Daoy (cell line): ENCODE measurements at places on chromosomes 16 and 17. TPM values are rescaled to one million over a fixed set of nuclear protein-coding genes. Genes with fewer than 3 reads are reported as not detected.

The CHD9NB gene
- total RNA-seq: 0.17 TPM in 1 of 2 replicates, not detected in the other

The C17orf107 gene
- total RNA-seq: 0.17 TPM in 1 of 2 replicates, not detected in the other

The DDX5 gene
- total RNA-seq: 274 and 287 TPM in 2 replicates

The CCL4 gene
- not detected in 2 replicates for total RNA-seq

DNA sequence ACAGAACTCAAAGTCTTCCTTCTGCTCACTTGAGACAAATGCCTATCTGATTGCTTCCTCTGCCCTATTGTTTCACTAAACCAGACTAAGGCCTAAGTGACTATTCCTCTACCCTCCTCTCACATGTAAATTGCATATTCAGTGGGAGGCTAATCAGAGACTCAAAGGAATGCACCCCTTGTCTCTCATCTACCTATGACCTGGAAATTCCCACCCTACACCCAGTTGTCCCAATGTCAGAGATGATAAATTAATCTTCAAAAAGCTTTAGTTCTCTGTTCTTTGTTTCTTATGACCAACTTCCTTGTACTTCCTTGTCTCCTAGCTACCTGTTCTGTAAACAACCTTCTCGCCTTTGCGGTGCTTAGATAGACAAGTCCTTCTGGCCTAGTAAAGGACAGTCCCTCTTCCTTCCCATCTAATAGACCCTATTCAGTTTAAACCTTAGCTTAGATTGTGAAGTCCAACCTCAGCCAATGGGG lies 76.0 kb downstream of the EMP2 start:
- DNase-seq: no peak

DNA sequence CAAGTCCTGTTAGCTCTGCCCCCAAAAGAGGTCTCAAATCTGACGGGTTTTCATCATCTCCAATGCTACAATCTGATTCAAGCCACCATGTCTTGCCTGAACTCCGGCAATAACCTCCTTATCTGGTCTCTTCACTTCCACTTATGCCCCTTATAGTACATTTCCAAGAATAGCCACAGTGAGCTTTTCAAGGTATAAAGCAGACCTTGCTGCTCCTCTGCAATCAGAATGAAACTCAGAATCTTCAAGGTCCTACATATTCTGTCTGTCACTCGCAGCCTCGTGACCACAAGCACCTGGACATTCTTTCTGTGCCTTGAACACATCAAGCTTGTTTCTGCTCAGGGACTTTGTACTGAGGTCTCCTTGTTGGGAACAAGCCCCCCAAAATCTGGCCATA lies 84.7 kb downstream of the YPEL2 start:
- no peak for DNase-seq

- no peak for DNase-seq
Measured at GRCh38 chr17:60006160-60006559, 41.6 kb upstream of the RNFT1 start.

DNA sequence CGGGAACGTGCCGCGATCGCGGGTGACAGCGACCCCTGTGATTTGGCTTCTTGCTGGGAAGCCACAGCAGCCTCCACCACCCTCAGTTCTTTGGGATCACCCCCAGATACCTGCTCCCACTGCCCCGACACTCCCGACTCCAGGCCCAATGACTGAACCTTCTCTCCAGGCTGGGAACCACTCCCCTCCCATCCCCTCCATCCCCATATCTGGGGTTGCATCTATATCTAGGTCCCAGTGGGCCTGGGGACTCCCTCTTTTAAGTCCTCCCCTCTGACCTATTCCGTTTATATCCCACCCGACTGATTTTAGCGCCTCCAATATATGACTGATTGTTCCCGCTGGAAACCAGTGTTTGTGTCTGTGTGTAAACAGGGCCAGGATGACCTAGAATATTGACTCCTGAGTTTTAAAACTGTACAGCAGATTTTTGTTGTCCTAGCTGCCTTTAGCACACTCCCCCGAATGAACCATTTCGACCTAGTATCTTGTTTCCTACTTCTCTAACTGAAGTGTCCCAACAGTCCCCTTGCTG lies 667 bp downstream of the PSMD3 start:
- no peak for DNase-seq
